ENCODE measurements at places on chromosomes 2 and 18.

- peak; percentile 45 for DNase-seq
Observed at GRCh38 chr2:222038067-222038802, 260.6 kb downstream of the PAX3 start.

DNA sequence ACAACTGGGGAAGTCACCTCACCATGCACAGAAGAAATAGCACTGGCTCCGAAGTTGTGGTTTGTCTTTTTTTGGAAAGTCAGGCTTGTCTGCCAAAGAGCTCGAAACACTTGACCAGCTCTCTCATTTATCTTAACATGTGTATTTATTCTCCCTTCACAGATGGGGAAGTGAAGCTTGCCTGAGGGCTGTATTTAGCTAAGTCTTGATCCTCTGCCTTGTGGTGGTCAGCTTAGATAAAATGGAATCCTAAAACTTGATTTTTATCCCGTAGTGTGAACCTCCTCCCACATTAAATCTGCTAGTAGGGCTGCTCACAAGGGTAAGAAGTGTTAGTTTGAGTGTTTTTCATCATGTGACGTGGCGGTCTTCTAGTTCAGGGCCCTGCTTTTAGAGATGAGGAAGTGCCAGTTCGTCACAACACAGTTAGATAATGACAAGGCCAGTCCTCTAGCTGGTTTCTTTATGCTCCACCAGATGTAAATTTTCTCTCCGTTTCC, 89.7 kb downstream of the TMEM247 start:
- no peak for DNase-seq

- DNase-seq, result peak; percentile 97
Observed at GRCh38 chr2:109513749-109514588, 99.8 kb downstream of the SEPTIN10 start.

DNA sequence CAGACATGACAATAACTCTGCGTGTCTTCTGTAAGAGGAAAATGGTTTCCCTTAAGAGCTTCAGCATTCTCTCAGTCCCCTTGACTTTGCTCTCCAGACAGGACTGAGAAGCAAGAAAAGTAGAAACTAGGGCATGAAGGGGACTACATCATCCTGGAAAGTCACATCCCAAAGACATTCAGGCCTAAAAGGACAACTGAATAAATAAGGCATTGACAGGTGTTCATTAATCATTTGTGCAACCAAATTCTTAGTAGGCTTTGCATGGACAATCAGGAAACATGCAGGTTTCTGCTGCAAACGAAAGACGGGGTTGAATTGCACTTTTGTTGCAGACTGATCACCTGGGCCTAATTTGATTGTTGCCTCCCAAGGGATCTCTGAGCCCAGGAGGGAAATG, 1.2 kb upstream of the SGPP2 start:
- no peak for DNase-seq

DNA sequence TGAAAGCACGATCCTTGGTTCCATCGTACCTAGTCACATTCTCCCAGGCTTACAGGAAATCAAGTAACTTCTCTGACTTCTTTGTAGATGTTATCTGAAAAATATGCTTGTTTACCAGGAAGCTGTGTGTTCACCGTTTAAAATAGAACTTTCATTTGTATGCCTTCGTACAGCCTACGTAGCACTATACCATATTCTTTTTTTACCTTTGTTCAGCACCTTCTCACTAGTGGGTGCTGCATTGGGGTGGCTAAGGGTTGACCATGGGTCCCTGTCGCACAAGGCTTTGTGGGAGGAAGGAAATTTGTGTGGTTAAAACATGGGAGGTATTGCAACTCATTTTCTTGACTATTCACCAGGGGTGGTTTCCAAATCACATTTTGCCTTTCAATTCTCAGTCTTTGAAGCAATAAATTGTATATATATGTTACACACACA, 16.6 kb downstream of the MALT1 start:
- no peak for DNase-seq

DNA sequence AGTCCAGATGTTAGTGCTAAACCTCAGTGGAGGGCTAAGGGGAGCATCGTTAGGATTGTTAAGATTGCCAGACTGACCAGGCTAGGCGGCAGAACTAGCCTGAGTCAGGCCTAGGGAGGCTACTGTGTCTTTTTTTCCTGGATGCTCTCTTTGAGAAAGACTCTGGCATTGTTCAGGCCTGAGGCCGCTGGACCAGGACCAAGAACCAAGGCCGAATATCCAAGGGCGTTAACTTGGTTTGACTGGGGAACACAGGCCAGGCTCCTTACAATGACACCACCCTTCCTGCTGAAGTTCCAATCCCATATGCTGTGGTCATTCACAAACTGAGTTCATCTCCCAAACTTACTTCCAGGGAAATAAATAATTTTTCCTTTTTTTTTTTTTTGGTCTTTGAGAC, 10.6 kb downstream of the HTRA2 start:
- DNase-seq, result peak; percentile 86

DNA sequence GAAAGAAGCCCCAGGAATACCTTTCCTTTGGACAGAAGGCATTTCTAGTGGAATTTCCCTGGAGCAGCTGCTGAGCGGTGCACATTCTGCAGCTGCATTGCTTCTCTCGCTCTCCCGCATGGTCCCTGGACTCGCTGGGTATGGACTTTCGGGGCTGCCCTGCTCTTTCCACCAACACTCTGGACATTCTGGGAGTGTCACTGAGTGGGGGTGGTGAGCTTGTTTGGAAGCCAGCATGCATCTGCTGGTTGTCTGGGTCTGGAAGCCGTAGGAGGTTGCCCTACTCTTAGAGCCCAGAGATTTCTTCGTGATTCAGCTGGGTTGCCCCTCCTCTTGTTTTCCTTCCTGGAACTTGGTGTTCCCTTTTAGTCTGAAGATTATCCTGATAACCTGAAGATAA, 52.6 kb downstream of the TWIST2 start:
- DNase-seq, result peak; percentile 72
